ENCODE measurements at places on chromosomes 2 and 18. TPM values are rescaled to one million over a fixed set of nuclear protein-coding genes. Genes with fewer than 3 reads are reported as not detected.
A peak's percentile ranks its signal among the peaks of the same experiment; 100 is the strongest.

GRCh38 chr2:29742656-29743055 lies 178.7 kb downstream of the ALK start:
- H3K4me3 ChIP-seq, result no peak overlapping the region
- H3K27me3 ChIP-seq, result no peaks in the 10 kb centered on the region
- no peak overlapping the region for H3K27ac ChIP-seq

Gene REG1B
- total RNA-seq, result not detected

GRCh38 chr2:217843324-217843723 lies 159.5 kb downstream of the TNS1 start:
- no peaks in the 10 kb centered on the region for H3K27me3 ChIP-seq

- peaks cover 24% of the 10 kb centered on the region for H3K27me3 ChIP-seq
- peak; percentile 41 for DNase-seq
- no peak overlapping the region for H3K4me3 ChIP-seq
Observed at GRCh38 chr2:121297217-121297830, 12.3 kb upstream of the TFCP2L1 start.

DNA sequence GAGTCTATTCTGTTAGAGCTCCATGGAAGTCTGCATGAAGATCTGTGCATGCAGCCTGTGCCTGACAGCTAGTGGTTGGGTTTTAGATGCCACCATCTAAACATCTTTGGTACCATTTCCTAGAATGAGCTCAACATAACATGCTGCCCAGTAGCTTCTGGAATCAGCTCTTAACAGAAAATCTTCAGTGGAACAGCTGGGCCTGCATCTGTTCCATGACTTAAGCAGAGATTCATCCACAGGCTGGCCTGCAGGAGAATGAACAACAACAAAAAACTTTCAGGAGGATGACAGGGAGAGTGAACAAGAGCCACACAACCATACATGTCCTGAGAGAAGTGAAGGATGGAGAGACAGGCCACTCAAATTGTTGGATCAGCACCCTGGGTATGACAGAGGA lies 316.6 kb downstream of the RDH14 start:
- no peak overlapping the region for H3K27ac ChIP-seq
- no peaks in the 10 kb centered on the region for H3K36me3 ChIP-seq
- H3K27me3 ChIP-seq, result no peaks in the 10 kb centered on the region
- no peaks in the 10 kb centered on the region for H3K4me1 ChIP-seq

Gene ADRA2B
- total RNA-seq, result not detected

Gene ALKAL2
- total RNA-seq, result 0.22 TPM

Gene ABCG8
- total RNA-seq, result 8.8 TPM

- no peaks in the 10 kb centered on the region for H3K36me3 ChIP-seq
- no peaks in the 10 kb centered on the region for H3K27me3 ChIP-seq
- no peak overlapping the region for H3K27ac ChIP-seq
- H3K4me1 ChIP-seq, result no peaks in the 10 kb centered on the region
- DNase-seq, result no peak
Observed at GRCh38 chr2:224861266-224861665, 145.1 kb upstream of the CCDC195 start.

GRCh38 chr2:110647777-110648176 lies 30.1 kb downstream of the BUB1 start:
- no peak overlapping the region for H3K27ac ChIP-seq
- H3K4me1 ChIP-seq, result no peaks in the 10 kb centered on the region
- H3K36me3 ChIP-seq, result peaks cover 63% of the 10 kb centered on the region
- H3K27me3 ChIP-seq, result no peaks in the 10 kb centered on the region
- DNase-seq, result no peak

- no peaks in the 10 kb centered on the region for H3K27me3 ChIP-seq
- DNase-seq, result peak; percentile 25
- no peak overlapping the region for H3K27ac ChIP-seq
- H3K4me3 ChIP-seq, result no peak overlapping the region
- no peaks in the 10 kb centered on the region for H3K36me3 ChIP-seq
- peaks cover 33% of the 10 kb centered on the region for H3K4me1 ChIP-seq
Observed at GRCh38 chr2:110126906-110127305, 11.3 kb upstream of the MALL start.

DNA sequence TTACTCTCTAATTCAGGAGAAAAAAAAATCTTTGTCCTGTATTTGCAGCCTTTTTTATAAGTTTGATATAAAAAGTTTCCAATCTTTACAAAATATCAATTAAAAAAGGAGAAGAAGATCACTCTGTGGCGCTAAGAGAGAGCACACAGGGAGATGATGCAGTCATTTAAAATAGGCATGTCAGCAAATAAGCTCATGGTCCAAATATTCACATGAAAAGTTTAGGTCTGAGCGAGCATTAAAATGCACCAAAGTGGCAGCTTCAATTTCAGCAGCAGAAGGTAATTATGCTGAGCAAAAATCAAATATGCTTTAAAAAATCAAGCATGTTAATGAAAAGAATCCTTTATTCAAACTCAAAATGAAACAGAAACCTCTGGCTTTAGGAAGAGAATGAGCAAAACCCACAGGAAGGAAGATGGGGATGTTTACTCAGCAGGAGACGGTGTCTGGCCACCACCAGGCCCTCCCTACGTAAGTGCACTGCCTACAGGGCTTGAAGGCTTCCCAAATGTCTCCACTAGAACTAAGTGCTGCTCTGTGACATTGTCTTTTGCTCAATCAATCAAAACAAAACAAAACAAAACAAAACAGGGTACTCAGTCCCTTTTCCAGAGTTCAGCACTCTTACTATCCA lies 120.4 kb downstream of the L3MBTL4 start:
- no peak overlapping the region for H3K4me3 ChIP-seq
- no peak for DNase-seq
- H3K27me3 ChIP-seq, result no peaks in the 10 kb centered on the region
- no peak overlapping the region for H3K27ac ChIP-seq

Gene TOGARAM2
- not detected for total RNA-seq

Gene STK11IP
- 5.6 TPM for total RNA-seq
